ENCODE measurements at places on chromosomes 16 and 17.
A peak's percentile ranks its signal among the peaks of the same experiment; 100 is the strongest.

DNA sequence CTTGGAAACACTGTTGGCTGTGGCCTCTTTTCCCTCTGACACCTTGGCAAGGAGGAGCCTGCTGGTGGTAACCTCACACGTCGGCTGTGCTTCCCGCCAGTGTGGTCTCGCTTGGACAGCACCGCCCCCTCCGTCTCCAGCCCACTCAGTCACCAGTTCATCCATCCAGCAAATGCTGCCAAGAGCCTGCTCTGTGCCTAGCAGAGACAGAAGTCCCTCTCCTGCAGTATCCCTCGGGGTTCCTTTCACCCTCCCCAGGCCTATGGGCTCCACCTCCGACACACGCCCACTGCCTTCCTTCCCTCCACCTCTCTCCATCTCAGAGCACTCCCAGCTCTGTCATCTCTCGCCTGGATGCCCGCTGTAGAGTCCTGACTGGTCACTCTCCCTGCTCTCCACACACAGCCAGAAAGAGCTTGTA, 12.3 kb downstream of the CACNG4 start:
- no peak for DNase-seq

- no peak for DNase-seq
Measured at GRCh38 chr17:49079840-49080663, 52.5 kb upstream of the B4GALNT2 start.

DNA sequence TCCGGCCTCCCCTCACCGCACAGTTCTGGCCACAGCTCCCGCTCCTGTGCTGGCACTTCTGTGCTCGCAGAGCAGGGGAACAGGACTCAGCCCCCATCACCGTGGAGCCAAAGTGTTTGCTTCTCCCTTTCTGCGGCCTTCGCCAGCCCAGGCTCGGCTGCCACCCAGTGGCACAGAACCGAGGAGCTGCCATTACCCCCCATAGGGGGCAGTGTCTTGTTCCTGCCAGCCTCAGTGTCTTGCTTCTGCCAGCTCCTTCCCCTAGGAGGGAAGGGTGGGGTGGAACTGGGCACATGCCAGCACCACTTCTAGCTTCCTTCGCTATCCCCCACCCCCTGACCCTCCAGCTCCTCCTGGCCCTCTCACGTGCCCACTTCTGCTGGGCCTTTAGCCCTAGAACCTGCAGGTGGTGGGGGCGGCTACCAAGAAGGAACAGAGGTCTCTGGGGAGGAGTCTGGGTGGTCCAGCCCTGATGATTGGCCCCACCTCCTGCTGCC, 645 bp upstream of the ELMO3 start:
- no peak for DNase-seq

DNA sequence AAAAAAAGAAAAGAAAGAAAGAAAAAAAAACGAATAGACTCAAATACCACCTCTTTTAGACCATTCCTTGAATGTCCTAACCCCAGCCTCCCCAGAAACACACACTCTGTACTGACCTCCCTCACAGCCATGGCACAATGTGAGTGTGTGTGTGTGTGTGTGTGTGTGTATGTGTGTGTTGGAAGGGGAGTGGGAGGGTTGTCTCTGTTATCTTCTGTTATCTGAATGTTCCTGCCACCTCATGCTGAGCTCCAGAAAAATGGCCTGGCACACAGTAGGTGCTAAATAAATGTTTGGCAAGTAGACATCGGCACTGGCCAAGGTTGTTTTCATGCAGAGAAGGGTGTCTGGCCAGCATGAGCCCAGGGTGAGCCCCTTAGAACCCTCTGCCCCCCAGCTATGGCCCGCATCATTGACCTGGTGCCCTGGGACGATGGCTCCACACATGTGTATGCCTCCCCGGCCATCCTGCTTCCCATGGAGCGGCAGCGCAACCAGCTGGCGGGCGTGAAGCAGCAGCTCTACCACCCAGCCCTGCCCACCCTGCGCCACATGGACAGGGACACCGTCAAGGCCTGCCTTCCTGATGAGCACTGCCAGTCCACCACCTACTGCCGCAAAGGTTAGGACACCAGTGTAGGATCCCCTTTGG, 6.6 kb upstream of the CNGB1 start:
- DNase-seq: no peak

- DNase-seq: no peak
Measured at GRCh38 chr16:25464058-25464457, 206.4 kb upstream of the ZKSCAN2 start.

DNA sequence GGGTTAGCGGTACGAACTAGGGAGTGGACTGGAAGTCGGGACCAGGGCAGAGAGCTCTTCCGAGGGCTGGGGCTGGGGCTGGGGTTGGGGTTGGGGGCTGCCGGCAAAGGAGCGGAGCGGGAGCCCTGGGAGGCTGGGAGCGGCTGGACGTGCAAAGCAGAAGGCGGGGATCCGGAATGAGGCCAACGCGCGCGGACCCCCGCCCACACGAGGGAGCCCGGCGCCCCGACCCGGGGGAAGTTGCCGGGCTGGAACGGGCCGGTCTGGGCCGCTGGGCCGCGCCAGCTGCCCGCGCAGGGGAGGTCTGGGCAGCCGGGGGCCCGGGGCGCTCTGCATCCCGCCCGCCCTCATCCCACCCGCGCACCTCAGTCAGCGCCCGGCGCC, 323 bp downstream of the ST3GAL2 start:
- no peak for DNase-seq

DNA sequence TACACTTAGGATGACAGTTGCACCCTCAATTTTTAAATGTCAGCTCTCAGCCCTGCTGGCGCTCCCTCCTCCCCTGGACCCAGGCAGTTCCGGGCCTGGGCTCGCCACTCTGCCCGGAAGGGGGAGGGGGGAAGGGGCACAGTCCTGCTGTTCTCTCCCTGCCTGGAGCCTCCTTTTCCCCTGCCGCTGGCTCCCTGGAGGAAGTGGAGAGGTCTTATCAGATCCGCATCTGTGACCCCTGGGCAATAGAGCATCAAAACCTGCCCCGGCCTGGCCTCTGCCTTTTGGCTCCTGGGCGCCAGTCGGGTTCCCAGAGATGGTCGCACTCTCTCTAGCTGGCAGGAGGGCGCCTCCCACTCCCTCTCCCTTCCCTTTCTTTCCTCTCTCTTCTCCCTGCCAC, 149.3 kb downstream of the IRF8 start:
- DNase-seq: no peak

DNA sequence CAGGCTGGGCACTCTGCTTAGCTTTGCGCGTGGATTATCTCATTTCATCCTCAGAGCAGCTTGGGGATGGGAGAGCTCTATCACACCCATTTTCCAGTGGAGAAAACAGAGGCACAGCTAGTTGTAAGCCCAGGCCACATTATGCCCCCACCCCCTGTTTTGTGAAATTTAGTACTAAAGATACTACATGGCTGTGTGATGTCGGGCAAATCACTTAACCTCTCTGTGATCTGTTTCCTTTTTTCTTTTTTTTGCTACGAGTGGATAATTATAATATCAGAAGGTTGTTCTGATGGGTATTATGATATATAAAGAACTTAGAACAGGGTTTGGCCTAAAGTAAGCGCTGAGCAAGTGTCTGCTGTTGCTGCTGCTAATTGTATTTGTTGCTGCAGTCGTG, 41.6 kb downstream of the ABAT start:
- no peak for DNase-seq

GRCh38 chr17:75625813-75626486, 7.3 kb upstream of the SMIM5 start:
- DNase-seq: no peak

GRCh38 chr17:27888945-27889344, 4.2 kb downstream of the LYRM9 start:
- no peak for DNase-seq

DNA sequence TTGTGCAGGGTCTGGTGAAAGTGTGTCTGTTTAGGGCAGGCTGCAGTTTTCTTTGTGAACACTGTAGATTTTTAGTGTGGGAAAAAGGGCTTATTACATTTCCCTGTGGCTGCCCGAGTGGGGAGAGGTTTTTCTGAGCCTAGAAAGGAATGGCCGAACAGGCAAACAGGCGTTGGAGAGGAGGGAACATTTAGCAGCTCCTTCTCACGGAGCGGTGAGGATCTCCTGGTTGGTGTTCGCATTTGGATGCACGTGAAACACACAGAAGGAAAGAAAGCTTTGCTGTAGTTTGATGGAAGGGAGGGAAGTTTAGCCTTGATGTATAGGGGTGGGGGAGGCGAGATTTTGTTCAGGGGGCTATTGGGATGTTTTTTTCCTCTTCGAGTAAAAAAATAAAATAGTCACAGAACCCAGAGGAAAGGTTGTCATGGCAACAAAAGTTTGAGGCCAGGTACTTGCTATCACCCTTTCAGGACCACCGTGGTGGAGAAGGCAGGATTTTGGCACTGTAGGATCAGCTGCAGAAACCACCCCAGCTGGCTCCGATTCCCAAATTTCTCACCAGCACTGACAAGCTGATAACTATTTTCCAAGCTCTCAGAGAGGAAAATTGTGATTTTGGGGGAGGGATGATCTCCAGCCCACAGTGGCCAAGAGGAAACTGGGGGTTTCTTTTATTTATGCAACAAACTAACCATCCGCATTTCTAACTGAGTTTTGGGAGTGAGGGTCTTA, 3.5 kb downstream of the GSG1L start:
- no peak for DNase-seq

DNA sequence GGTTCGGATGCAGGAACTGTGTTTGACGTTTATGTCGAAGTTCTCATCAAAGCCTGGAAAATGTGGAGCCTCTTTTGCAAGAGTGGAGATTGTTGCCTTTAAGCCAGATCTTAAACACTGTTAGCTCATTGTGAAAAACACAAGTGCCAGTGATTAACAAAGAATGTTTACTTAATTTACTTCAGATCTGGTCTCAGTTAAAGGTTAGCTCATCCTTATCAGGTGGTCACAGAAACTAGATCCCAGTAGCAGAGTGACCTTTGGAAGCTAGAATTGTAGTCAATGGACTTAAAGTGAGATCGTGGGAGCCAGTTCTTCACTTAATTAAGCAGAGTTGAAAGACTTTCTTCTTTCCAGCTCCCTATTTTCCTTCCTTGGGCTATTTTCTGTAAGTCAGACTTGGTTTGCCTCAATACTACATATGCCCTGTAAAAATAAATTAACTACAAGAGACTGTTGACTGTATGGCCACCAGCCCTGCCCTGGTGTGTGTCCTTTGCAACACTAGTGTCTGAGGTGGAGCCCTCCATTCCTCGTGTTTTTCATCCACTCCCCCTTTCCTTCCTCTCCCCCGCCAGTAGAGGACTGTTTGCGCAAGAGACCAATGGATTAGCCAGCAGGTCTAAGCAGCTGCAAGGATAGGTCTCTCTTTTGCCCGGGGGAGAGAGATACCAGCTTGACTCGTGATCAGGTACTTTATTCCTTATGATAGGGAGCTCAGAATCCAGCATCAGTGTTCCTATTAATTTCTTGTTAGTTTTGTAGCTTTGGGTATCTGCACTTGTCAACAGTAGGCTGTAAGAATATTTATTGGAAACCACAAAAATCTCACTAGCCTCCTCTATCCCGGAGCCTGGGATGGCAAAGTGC, 20.2 kb downstream of the FBXO39 start:
- no peak for DNase-seq

DNA sequence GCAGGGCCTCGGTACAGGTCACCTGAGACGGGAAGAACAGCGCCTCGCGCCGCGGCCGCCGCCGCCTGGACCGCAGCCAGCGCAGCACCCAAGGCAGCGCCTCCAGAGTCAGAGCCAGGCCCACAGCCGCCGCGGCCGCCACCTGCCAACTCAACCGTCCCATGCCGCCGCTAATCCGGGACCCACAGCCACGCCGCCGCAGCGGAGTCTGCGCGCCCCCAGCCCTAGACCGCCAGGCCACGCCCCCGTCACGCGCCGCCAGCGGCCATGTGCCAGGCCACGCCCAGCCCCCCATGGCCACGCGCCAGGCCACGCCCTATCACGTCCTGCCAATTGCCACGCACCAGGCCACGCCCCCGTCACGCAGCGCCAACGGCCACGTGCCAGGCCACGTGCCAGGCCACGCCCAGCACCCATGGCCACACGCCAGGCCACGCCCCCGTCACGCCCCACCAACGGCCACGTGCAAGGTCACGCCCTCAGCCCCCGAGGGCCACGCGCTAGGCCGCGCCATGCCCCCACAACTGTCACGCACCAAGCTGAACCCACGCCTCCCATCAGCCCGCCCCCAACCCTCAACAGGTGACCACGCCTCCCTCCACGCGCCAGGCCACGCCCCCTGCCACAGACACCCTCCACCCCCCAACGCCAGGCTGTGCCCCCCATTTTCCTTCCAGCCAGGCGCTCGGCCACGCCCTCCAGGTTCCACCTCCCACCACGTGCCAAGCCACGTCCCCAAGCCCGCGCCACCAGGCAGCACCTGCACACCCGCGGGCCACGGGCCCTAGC, at the start of gene PLD6:
Gene PLD6, minus strand, starts transcription at position 210 of the 789 bp plus-strand sequence. Its CDS starts 47 bp downstream, at position 163.
- peak; percentile 81 for DNase-seq

DNA sequence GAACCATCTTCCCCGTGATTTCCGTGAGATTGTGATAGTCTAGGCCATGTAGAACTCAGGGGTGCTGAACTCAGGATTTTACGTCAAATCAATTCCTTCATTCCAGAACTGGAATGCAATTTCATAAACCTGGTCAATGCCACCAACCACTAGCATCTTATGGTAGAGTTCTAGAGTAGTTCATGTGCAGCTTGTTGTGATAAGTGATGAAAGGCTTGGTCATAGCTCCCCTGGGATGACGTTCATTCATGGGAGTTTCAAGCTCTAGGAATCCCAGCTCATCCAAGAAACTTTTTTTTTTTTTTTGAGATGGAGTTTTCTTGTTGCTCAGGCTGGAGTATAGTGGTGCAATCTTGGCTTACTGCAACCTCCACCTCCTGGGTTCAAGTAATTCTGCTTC, 3.7 kb upstream of the DPEP2 start:
- DNase-seq: no peak

DNA sequence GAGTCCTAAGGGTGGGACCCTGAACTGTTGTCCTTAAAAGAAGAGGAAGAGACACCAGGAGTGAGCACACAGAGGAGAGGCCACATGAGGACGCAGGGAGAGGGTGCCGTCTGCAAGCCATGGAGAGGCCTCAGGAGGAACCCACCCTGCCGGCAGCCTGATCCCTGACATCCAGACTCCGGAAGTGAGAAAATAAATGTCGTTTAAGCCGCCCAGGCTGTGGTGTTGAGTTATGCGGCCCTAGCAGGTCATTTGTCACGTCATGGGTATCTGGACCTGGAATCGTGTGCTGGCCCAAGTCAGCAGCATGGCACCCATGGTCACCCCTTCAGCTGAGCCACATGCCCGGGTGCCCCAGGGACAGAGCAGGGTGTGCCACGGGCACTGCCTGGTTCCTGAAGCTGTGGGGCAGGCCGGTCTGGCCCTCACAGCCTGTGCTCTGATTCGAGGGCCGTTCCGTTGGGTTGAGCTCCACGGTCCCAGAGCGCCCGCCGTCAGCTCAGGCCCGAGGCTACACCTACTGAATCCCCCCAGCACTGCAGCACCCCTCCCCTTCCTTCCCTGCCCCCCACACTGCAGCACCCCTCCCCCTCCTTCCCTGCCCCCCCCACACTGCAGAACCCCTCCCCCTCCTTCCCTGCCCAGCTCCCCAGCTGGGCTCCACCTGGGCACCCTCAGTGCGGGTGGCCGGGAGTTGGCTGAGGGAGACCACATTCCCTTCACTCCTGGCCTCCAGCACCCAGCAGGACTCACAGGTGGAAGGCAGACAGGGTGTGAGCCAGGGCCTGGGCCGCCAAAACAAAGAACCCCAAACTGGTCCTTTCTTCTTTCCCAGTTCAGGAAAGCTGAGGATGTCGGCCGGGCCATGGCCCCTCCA, 2.7 kb upstream of the CCDC57 start:
- no peak for DNase-seq
